ENCODE measurements at places on chromosomes 5 and 9. TPM values are rescaled to one million over a fixed set of nuclear protein-coding genes. Genes with fewer than 3 reads are reported as not detected.

GRCh38 chr5:111311666-111312065 lies 87.5 kb downstream of the CAMK4 start:
- no peak for DNase-seq

- no peak for DNase-seq
Measured at GRCh38 chr5:170355601-170356098, 33.5 kb downstream of the KCNMB1 start.

DNA sequence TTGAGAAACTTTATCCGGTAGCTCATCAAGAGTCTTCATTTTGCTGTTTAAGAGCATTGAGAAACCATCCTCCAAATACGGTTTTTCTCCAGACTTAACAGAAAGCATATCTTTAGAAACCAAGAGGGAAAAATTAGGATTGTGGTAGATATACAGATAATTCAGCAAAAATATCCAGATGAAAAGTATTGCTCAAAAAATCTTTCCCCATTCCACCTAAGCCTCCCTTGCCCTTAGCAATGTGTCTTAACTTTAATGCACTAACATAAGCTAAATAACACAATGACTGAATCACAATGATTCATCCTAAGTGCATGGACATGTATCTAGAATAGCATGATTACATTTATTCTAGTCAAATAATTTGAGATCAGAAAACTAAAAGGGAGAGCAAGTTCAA lies 130.3 kb upstream of the TARS1 start:
- DNase-seq: no peak

GRCh38 chr5:42943931-42944631 lies 96.0 kb downstream of the ANXA2R start:
- DNase-seq: no peak

- no peak for DNase-seq
Measured at GRCh38 chr9:15295761-15296405, 11.1 kb downstream of the TTC39B start.

DNA sequence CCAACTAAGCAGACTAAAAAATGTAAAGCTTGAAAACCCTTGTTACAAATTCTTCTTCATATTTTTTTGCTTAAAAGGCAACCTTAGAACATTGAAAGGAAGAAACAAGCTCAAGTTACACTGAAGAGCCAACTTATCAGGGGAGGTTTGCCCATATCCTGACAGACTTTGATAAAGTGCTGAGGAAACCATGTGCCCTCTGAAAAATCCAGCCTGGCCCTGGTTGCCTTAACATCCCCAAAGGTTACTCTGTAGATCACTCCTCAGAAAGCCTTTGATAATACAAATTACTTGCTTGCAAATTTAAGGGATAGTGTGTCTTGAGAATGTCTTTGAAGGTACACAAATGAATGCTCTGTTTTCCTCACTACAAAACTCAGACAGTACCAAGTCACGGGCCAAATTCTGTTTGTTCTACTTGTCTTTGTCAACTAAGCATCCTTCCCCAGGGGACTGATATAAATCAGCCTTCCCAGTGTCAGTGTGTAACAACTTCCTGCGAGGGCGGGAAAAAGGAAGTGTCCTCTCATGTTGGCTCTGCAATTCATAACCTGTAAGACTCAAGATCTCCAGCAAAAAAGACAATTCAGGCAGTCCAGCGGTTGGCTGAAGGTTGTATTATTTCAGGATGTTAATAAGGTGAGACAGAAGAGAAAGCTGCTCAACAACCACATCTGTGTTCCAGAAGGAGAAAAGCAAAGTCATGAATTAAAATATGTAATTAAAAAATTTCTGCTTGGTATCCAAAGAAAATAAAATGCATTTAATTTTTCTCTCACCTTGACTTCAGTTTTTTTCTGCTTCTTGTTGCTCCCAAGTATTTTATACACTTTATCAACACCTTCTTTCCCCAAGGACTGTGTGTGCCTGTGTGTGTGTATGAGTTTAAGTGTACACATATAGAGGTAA lies 199.9 kb downstream of the PIK3R1 start:
- no peak for DNase-seq

GRCh38 chr5:73968729-73969128 lies 342.7 kb downstream of the ARHGEF28 start:
- no peak for DNase-seq

DNA sequence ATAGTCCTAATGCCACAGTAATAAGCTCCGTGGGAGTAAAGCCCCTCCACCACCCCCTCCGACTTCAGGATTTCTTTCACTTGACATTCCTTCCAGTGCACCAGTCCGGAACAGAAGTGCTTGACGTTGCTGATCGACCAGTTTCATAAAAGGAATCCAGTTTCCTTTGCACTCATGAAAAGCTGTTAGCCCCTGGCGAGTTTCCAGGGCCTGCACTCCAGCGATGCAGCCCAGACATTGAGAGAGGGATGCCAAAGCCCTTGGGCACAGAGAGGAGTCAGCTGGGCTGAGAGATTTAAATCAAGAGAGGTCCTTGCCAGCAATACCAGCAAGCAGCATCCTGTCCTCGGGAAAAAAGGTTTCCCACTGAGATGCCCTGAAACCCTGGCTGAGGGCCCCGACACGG lies 170.1 kb downstream of the GABBR2 start:
- DNase-seq: no peak

SOHLH1 gene
- total RNA-seq: not detected
